ENCODE measurements at places on chromosomes 4 and X.

GRCh38 chr4:173669460-173670179 is 139.6 kb upstream of the HAND2 start:
- no peak for DNase-seq

- no peak for DNase-seq
These were observed 812 bp downstream of the FAT1 start for GRCh38 chr4:186722796-186723291.

DNA sequence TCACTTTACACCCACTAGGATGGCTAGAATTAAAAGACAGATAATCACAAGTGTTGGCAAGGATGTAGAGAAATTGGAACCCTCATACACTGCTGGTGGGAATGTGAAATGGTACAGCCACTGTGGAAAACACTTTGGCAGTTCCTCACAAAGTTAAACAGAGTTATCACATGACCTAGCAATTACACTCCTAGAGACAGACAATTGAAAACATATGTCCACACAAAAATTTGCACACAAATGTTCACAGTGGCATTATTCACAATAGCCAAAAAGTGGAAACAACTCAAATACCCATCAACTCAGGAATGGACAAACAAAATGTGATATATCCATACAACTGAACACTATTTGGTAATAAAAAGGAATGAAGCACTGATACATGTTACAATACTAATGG is 5.7 kb downstream of the ZNF280C start:
- DNase-seq: no peak

DNA sequence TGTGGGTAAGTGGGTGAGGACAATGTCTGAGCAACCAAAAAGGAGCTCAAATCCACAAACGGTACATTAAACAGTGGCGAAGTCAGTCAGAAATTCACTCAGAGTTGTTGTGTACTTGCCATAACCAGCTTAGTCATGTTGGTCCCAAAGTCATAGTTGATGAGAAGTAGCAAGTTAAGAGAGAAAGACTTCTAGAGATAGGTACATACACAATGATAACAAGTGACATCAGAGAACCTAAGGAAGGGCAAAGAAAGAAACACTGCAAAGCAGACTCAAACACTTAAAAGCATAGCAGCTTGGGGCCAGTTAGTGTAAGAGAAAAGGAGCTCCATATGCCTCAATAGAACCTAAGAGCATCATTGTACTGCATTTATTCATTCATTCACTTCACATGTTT is 30.2 kb downstream of the DYNLT3 start:
- no peak for DNase-seq

DNA sequence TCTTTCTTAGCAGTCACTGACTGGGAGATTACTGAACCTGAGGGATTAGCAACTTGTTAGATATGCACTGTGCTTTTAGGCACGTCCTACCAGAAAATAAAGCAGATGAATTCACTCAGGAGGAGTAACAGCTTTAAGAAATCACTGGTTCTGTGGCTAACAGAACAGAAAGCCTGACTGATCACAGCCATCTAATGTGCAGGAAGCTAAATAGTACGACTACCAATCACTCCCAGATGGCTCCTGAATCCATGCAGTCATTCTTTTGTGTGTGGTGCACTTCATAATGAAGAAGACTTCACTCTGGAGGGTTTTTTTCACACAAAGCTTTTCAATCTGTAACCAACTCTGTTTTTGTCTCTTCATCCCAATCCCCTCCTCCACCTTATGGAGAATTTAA is 305.3 kb upstream of the INTU start:
- DNase-seq: no peak

GRCh38 chrX:11768039-11768438 is 10.0 kb downstream of the MSL3 start:
- no peak for DNase-seq

- no peak for DNase-seq
These were observed 420.2 kb downstream of the BCOR start for GRCh38 chrX:39677585-39677977.

- DNase-seq: no peak
These were observed 618.1 kb upstream of the GRIA3 start for GRCh38 chrX:122565952-122566351.

DNA sequence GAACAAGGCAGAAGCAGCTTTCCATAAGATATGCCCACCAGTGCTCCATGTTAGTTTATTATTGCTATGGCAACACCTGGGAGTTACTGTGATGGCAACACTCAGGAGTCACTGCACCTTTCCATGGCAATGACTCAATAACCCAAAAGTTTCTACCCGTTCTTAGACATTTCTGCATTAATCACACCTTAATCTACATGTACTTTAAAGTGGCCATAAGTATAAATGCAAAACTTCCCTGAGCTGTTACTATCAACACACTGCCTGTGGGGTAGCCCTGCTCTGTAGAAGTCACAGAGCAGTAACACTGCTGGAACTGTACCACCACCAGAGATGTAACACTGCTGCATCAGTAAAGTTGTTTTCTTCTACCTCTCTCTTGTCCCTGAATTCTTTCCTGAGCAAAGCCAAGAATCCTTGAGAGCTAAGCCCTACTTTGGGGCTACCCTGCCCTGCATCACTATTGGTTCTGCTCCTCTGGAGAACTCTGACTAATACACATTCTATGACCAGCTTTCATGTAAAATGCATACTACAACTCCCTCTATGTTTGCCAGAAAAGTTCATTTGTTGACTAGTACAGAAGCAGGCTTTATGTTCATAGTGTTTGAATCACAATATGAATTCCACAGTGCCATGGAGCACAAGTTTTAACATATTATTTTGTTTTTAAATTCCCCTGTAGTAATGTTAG is 43.5 kb upstream of the GPR174 start:
- DNase-seq: no peak

- DNase-seq: no peak
These were observed 86.3 kb downstream of the RTL9 start for GRCh38 chrX:110444996-110445395.

- DNase-seq: no peak
These were observed 311.7 kb downstream of the NLGN4X start for GRCh38 chrX:5916945-5917344.

- no peak for DNase-seq
These were observed 200.0 kb upstream of the PSAPL1 start for GRCh38 chr4:7634661-7635251.

DNA sequence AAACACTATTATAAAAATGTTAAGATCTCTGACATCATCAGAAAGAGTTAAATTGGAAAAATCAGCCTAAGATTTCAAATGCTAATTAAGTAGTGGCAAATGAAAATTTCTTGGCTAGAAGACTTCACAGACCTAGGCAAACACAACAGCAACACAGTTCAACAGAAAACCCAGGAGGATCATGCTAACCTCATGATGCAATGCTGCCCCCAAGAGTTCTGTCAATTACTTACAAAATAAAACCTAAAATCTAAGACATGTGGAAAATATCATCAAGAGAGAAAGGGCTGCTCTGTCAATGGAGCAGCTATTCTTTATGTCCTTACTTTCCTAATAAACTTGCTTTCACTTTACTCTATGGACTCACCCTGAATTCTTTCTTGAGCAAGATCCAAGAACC is 21.0 kb downstream of the S100G start:
- no peak for DNase-seq

GRCh38 chr4:63757929-63758328 is 651.3 kb downstream of the TECRL start:
- DNase-seq: no peak

DNA sequence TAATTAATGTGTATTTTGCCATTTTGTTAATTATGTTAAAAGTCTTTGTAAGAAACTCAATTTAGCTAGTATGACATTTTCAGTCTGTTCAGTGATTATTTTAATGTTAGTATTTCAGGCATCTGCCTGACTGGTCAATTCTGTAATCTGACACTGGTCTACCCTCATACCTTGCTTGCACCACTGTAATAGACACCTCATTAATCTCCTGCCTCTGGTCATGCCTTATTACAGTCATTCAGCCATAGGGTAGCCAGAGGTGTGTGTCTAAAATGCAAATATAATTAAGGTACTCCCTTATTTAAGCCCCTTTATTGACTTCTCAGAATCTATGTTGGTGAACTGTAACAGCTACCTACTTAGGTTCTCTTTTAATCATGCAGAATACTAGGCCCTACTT is 861.1 kb upstream of the IGFBP7 start:
- DNase-seq: no peak

- no peak for DNase-seq
These were observed 3.3 kb upstream of the RELL1 start for GRCh38 chr4:37689353-37690095.

DNA sequence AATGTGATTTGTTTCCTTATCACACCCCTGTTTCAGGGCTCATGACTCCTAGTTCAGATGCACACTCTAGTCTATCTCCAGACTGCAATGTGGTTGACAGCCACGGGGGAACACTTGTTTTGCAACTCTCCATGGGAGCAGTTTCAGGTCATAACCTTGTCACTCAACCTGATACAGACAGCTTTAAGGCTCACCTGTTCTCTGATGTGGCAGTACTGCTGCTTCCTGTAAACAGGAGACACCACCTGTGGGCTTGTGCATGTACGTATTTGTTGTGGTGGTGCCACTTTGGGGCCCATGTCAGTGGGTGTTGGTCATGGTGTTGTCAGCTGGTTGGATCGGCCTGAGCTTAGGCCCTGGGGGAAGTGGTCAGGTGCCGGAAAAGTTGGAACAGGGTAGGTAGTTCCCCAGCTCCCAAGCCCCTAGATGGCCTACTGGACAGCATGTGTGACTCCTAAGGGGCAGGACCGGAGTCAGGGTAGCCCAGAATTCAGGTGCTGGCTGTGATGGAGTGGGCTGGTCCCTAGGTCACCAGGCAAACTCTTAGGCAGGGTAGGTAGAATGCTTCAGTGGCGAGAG is 46.2 kb downstream of the FAM9B start:
- DNase-seq: peak; percentile 44

DNA sequence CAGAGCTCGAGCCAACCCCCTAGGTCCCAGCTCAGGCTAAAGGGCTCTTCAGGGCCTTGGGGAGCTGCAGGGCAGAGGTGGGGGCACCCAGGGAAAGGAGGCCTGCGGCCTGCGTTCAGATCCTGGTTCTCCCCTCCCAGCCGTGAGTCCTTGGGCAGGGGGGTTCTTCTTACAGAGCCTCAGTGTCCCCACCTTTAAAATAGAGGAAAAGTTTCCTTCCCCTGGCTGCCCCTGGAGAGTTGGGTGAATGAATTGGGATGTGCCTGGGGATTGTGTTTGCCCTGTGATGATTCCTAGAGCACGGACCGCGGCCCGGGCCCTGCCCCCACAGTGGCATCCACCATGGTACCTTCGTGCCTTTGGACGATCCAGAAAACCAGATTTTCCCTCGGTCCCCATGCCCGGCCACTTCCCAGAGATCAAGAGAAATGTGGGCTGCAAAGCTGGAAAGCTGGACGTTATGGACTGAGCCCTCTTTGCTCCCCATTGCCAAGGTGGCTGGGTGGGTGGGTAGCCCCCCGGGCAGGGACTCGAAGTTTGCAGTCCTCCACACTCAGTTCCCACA is 11.4 kb downstream of the HTRA3 start:
- DNase-seq: no peak

DNA sequence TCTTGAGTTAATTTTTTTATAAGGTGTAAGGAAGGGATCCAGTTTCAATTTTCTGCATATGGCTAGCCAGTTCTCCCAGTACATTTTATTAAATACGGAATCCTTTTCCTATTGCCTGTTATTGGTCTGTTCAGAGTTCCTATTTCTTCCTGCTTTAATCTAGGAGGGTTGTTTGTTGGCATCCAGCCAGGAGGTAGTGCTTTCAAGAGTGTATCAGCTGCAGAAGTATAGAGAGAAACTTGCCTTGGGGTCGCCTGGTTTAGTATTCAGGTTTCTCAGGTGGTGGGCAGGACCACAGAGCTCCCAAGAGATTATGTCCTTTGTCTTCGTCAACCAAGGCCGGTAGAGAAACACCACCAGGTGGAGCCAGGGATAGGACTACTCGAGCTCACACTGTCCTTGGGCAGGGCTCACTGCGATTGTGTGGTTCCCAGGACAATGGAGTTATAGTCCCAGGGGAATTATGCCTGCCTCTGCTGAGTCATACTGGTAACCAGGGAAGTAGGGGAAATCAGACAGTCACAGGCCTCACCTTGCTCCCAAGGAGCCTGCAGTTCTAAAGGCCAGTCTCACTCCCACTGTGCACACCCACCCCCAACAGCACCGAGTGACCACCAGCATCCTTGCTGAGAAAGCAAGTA is 168.1 kb downstream of the VSIG4 start:
- DNase-seq: no peak

DNA sequence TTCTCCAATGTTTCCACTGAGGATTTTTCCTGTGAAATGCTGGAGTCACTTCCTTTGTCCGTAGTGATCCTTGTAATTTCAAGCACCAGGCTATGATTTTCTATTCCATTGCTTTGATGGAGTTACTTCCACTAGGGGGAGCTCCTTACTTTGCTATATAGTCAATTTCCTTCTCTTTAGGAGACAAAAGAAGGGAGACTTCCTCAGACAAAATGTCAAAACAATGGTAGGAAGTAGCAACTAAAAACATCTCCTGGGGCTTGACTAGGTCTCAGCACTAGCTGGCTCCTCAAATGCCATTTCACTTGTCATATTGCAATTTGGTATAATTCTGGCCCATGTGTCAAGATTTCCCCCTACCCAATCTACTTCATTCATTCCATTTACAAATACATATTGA is 24.1 kb downstream of the ZCCHC12 start:
- peak; percentile 20 for DNase-seq

DNA sequence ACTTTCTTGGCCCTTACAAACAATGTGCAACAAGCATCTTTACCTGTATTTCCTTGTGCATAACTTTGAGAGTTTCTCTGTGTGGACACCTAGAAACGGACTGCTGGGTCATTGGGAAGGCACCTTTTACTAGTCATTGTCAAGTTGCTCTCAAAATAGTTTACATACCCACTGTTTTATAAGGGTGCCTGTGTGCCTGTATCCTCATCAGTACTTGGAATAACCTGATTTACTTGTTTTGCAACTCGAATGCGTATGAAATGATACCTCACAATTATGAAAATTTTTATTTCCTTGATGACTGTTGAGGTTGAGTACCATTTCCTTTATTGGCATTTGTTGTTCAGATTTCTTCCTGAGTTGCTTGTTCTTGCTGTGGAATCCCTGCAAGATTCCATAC is 150.8 kb downstream of the STIM2 start:
- DNase-seq: no peak

GRCh38 chr4:40912460-40913184 is 162.9 kb downstream of the NSUN7 start:
- no peak for DNase-seq

GRCh38 chr4:7879127-7879526 is 60.5 kb downstream of the AFAP1 start:
- DNase-seq: no peak

DNA sequence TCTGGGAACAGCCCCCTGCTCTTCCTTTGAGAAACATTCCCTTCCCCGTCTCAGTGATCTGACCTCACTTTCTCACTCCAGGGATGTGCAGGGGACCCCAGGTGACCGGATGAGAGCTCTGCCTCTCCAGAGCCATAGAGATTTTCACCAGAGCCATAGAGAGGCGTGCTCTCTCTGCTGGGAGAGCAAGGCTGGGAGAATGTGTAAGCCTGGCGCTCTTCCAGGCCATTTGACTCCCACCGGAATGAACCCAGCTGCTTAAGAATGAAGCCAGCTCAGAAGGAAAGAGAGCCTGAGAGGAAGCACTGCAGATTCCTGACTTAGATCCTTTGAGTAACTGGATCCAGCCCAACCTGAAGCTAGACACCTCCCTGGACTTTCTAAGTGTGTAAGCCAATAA is 106.4 kb downstream of the DHX15 start:
- DNase-seq: no peak

Data from T-helper 2 cell (primary cell).